ENCODE measurements at places on chromosomes 1 and 21. TPM values are rescaled to one million over a fixed set of nuclear protein-coding genes. Genes with fewer than 3 reads are reported as not detected.
A peak's percentile ranks its signal among the peaks of the same experiment; 100 is the strongest.

OLFM3 gene
- total RNA-seq = not detected

OLIG2 gene
- total RNA-seq = not detected

ATP5IF1 gene
- 321 TPM for total RNA-seq

BSND gene
- total RNA-seq = not detected

VCAM1 gene
- total RNA-seq = not detected

UHMK1 gene
- 33.8 TPM for total RNA-seq

NTRK1 gene
- not detected for total RNA-seq

NHLH1 gene
- 0.65 TPM for total RNA-seq

EDN2 gene
- total RNA-seq = not detected

RUNX1 gene
- 44.6 TPM for total RNA-seq

SPATA1 gene
- total RNA-seq = 1.4 TPM

PTGFR gene
- total RNA-seq = not detected

TMCO4 gene
- total RNA-seq = 7.8 TPM

AMY1A gene
- total RNA-seq = not detected

DNA sequence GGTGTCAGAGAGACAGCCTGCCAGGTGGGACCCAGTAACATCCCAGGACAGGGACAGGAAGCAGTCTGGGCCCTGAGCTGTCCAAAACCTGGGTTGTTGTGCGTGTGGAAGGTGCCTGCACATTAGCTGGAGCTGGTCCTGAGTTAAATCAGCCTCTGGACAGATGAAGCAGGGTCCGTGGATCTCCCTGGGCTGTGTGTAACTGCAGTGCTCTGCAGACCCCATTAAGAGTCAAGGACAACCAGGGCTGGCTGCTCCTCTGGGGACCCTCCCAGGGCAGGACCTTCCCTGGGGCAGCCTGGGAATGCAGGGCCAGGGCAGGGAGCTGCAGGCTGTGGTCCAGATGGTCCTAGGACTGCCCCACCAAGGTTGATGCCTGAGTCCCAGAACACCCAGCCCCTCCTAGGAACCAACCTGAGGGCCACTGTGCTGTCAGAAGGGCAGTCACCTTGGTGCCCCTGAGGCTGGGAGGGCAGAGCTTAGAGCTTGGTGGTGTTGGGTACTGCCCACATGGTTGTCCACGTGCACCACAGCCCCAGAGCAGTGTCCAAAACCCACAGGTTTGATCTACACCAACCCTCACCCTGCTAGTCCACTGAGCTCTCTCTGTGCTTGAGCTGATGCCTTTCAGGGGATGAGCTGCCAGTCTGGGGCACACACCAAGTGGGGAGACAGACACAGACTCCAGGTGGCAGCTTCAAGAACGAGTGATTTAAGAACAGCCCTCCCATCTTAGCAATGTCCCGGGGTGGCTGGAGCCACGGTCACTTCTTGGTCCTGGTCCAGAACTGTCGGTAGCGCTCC lies 2.9 kb downstream of the MRPL55 start:
- DNase-seq = no peak

- no peak for DNase-seq
Observed at GRCh38 chr1:234614081-234614489, 4.1 kb upstream of the IRF2BP2 start.

- peak; percentile 51 for DNase-seq
Observed at GRCh38 chr1:167328306-167328815, 107.7 kb downstream of the POU2F1 start.

- DNase-seq = no peak
Observed at GRCh38 chr1:18104546-18105100, 3.0 kb upstream of the IGSF21 start.

DNA sequence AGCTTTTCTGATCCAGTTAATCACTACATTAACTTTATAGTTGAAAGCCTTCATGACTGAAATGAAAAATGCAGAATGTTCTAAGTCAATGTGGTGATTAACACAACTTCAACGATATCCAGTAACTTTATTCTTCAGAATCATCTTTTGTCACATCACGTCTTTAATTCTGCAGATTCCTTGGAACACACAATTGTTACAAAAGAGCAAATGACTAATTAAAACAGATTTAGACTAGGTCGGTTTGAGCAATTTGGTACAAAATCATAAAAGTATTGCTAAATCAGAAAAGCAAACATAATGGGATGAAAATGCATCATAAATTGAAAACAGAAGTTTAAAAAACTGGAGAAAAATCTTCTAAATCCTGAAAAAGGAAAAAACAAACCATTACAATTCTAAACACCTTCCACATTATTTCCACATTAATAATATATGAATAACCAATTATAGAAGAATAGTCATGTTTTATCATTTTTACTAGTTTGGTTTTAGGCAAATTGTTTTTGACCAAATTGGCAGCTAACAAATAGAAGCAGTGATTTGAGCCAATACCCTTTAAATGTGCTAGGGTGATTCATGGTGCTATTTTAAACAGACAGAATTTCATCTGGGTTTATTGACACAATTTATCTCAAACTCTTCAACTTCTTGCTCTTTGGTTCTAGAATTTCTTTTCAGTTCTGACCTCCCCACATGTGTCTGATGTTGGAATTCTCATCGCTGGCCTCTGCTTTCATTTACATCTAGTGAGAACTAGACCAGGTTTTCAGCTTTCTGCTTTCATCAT lies 468.1 kb upstream of the PTBP2 start:
- no peak for DNase-seq

- no peak for DNase-seq
Observed at GRCh38 chr1:169741666-169742394, 8.0 kb upstream of the SELE start.

GRCh38 chr1:115088871-115089419 lies 358 bp downstream of the TSPAN2 start:
- no peak for DNase-seq

- no peak for DNase-seq
Observed at GRCh38 chr1:54572542-54572850, 24.5 kb downstream of the ACOT11 start.

- DNase-seq = no peak
Observed at GRCh38 chr1:159000625-159001024, 9.1 kb upstream of the IFI16 start.

GRCh38 chr1:110686188-110686587 lies 11.4 kb upstream of the KCNA3 start:
- peak; percentile 31 for DNase-seq

DNA sequence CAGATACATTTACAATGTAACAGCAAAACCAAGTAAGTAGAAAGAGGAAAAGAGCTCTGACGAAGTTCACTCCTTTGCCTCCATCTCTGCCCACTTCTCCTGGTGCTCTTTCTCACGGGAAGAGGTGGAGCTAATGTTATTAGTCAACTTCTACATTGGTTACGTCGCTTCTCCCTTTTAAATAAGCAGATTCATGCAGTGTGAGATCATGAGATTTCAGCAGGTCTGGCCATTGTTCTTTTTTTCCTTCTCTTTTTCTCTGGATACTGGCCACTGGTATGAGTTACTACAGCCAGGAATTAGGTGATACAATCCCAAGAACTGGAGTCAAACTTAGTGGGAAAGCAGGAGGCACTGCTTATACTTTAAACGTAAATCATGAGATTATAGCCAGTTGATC lies 207.1 kb downstream of the AKT3 start:
- DNase-seq = no peak

GRCh38 chr1:832136-832535 lies 91.6 kb upstream of the SAMD11 start:
- no peak for DNase-seq

- no peak for DNase-seq
Observed at GRCh38 chr1:46568461-46568891, 17.0 kb upstream of the KNCN start.

DNA sequence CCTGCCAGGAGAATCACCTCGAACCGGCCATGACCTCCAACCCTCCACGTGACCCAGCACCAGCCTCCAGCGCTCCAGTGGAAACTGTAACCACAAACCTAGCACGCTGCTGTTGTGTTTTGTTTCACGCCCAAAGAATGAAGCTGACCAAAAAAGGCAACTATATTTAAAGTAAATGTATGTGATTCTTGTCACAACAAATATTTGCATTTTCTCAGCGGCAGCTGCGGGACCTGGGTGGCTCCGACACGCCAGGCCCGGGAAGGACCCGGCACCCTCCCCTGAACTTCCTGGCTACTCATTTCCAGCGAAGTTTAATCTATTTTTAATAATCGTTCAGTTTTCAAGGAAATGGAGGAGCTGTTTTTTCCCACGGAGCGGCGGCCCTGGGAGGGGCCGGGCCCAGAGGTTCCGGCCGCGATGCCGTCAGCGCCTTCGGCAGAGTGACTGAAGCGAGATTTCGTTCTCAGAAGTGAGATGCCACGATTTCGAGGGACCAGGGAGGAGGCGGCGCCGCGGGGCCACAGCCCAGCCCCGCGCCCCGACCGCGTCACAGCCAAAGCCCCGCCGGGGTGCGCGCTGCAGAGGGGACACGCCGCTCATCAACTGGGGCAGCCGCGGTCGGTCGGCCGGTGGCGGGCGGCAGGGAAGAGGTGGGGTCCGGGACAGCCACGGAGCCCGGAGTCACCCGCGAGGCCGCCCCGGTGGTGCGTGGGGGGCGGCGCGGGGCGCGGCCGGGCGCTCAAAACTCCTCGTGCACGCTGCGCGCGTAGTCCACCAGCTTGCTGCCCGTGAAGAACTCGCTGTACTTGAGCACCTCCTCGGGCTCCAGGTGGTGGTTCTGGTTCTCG lies 3.0 kb upstream of the TNFRSF4 start:
- DNase-seq = no peak

GRCh38 chr1:22313321-22313720 lies 138.3 kb upstream of the ZBTB40 start:
- no peak for DNase-seq

DNA sequence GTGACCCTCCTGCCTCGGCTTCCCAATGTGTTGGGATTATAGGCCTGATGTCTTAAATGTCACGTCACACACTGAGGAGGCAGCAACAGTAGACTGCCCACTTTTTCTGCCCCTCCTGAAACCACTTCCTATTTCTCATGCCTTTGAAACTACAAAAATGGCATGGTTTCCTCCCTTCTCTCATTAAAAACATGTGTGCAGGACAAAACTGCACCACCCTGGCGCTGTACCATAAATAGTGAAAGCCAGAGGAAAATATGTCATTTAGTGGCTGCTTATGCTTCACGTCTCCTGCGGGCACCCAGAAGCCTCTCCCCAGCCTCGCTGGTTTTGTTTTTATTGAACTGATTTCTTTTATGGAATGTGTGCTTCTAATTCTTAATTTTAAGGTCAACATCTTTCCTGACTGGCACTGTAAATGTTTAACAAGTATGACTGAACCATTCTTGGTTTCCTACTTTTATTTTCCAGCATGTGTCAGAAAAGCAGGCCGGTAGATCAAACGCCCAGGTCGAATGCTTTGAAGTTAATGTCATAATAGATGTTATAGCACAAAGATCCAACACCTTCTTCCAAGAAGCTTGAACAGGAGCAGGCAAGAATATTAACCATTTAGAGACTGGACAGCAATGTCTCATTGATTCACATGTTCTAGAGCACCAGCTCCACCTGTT lies 59.6 kb upstream of the C1orf87 start:
- no peak for DNase-seq

GRCh38 chr1:93702111-93702827 lies 20.6 kb upstream of the BCAR3 start:
- no peak for DNase-seq

- peak; percentile 58 for DNase-seq
Observed at GRCh38 chr1:224433701-224434672, 610 bp downstream of the WDR26 start.

- no peak for DNase-seq
Observed at GRCh38 chr1:209456878-209457277, 126.6 kb upstream of the CAMK1G start.

- no peak for DNase-seq
Observed at GRCh38 chr1:43383449-43383848, 6.2 kb downstream of the MED8 start.

DNA sequence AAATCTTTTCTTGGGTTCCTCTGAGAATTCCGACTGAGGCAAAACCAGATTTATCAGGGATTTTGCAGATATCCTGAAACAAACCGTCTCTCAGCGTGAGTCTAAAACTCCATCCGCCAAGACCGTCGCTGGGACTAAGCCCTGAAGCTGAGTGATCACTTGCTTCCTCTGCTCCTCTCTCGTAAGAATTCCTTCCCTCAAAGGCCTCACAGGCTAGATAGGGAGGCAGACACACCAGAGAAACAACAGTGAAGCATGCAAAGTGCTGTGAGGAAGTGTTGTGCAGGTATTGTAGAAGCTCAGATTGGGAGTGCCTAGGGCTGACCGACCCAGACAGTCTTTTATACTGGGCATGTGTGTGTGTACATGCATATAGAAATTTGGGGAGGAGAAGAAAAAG lies 119.1 kb downstream of the RGS7 start:
- no peak for DNase-seq

GRCh38 chr1:35463232-35463631 lies 94.0 kb downstream of the KIAA0319L start:
- DNase-seq = no peak

- peak; percentile 68 for DNase-seq
Observed at GRCh38 chr1:37434292-37435225, 39.8 kb upstream of the ZC3H12A start.

DNA sequence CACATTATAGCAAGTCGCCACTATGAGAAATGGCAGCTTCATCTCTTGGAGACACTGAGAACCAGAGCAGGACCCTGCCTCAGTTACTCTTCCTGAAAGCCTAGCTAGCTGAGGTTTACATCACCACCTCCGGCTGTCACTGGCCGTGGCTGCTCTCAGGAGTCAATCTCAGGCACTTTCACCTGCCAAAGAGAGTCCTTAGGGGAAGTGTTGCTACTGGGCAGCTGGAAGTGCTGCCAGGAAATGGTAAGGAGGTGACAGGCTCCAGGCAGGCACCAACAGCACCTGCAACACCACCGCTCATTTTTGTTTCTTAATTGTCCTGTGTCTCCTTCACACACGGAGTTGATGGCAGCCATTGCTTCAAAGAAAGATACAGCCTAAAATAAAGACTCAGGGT lies 92.5 kb downstream of the DSCAM start:
- DNase-seq = no peak

DNA sequence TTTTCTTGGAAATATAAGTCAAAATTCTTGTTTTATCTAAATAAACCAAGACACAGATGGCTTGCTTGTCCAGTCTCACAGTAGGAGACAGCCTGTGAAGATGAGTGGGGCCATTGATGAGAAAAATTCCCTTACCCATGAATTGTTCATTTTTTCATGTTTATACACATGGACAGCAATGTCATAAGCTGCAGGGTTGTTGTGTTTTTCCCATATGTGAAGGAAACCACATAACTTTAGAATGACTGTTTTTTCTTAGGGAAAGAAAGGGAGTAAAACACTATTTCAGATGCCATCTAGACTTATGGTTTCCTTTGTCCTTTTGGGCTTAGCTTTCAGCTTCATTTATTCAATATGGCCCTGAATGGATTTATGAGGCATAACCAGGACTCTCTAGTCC lies 622.5 kb upstream of the NR5A2 start:
- DNase-seq = no peak
